ENCODE measurements at places on chromosomes 6 and 20. TPM values are rescaled to one million over a fixed set of nuclear protein-coding genes. Genes with fewer than 3 reads are reported as not detected.

- no peak for DNase-seq
These were observed 82.4 kb downstream of the CDH26 start for GRCh38 chr20:60040471-60041162.

GRCh38 chr6:116047173-116047933, 13.3 kb downstream of the FRK start:
- DNase-seq = no peak

DNA sequence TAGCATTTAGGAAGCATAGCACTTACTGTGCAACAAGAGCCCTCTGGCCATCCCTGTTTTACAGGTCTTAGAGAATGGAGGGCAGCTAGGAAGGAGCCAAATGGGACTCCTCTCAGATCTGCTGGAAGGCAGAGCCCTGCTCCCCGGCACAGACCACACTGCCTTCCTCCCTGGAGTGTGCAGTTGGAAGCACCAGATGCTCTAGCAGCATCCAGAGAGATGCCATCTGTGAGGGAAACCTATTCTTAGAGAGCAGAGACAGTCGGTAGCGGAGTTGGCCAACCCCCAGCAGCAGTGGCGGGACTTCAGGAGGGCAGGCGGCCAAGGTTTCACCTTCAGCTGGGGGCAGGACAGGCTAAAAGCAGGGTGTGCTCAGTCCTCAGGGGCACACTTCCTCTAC, 16.7 kb upstream of the E2F1 start:
- DNase-seq = no peak

DNA sequence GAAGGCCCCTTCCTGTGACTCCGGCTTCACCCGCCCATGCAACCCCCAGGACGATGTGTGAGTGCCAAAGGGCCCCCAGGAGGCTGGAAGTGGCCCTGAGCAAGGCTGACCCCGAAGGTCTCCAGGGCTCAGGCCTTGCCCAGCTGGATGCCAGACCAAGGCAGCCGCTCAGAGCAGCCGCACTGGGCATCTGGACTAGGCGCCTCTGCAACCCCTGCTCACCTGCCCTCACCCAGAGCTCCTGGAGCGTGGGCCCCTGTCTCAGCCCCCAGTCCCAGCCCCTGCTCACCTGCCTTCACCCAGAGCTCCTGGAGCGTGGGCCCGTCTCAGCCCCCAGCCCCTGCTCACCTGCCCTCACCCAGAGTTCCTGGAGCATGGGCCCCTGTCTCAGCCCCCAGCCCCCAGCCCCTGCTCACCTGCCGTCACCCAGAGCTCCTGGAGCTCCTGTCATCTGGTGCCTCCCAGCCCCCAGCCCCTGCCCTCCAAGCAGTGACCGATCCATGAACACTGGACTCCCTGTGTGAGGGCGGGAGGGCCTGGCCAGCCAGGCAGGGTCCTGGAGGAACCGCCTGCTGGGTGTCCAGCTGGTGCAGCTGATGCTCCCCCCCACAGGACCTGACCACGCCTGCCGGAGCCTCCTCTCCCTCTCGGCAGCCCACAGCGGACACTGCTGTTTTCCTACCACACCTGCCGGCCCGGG, 1.1 kb downstream of the SRMS start:
- DNase-seq = no peak

DNA sequence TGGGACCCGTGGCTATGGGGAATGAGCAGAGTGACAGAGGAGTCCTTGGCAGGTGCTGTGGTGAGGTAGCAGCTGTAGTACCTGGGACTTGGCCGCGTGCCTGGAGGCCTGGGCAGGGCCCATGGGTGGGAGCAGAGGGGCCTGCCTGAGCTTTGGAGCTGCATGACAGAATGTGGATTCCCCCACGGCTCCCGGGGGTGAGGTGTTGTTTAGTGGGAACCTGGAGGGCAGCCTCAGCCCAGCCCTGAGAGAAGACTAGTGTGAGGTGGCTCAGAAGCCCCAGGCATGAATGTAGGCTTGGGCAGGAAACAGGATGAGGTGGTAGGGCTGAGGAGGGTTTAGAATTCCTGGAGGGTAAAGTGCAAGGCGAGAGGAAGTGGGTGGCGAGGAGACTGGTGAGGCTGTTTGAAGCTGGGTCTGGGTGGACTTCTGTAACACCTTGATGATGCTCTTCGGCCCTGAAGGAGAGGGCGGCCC, 86.5 kb upstream of the SCP2D1 start:
- DNase-seq = no peak

GRCh38 chr20:5602346-5602745, 147.9 kb upstream of the SHLD1 start:
- no peak for DNase-seq

GRCh38 chr6:30678964-30679726, 6.3 kb upstream of the DHX16 start:
- DNase-seq = peak; percentile 96

- no peak for DNase-seq
These were observed 148.4 kb downstream of the SYCP2 start for GRCh38 chr20:59784791-59785668.

GRCh38 chr6:97422171-97422570, 139.2 kb upstream of the MMS22L start:
- no peak for DNase-seq

DNA sequence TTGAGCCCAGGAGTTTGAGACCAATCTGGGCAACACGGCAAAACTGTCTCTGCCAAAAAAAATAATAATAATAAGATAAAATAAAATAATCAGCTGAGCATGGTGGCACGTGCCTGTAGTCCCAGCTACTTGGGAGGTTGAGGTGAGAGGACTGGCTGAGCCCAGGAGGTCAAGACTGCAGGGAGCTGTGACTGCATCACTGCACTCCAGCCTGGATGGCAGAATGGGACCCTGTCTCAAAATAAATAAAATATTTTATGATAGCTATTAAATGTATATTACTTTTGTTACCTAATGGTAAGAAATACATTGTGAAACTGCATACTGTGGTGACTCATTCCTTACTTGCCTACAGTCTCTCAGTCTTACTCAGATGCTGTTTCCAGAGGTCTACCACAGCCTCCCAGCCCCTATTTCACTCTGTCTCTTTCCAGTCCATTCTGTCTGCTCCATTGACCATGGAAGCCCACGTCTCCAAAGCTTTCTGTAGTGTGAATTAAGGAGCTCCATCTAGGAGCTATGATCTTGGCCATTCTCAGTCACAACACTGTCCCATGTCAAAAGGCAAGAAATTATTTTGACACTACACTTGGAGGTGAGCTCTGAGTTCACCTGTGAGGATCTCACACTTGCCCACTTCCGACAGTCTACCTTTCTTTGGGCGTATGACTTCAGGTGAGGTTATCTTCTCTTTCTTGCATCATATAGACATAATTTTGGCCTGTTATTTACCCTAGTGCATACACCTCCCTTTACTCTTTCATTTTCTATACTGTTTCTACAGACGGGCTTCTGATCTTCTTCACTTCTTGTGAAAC, 22.4 kb upstream of the SNX9 start:
- no peak for DNase-seq

DNA sequence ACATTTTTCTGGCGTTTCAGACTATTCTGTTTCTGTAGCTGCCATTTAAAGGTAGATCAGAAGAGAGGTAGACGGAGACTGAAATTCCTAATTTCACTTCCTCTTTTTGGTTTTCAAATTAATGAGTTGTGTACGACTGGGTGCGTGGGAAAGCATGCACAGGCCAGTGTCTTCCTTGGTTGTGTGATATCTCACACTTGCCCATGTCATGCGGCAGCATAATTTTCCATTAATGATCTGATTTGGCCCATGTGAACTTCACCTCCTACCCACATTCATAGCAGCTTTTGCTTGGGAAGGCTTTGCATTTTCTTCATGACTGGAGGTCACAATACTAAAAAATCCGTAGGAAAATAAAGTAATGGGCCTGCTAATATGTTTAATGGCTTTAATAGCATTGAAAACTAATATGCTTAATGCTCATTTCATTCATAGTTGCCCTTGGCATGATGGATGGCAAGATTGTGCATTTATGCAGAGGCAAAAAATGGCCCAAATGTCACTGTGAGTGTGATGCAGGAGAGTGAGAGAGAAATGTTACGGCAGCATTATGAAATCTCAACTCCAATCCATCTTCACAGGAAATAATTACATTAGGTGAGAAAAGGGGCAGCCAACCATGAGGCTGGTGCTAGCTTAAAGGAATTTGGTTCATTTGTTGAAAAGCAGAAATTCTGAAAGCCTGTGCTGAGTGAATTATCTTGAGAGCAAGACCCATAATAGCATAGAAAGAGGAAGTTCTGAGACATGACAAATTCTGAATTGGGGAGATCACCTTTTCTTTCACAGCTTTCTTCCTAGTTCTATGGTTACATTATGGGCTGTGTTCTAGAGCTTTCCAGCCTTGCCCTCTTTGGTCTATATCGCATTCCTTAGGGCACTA, 69.0 kb upstream of the UST start:
- DNase-seq = no peak

DNA sequence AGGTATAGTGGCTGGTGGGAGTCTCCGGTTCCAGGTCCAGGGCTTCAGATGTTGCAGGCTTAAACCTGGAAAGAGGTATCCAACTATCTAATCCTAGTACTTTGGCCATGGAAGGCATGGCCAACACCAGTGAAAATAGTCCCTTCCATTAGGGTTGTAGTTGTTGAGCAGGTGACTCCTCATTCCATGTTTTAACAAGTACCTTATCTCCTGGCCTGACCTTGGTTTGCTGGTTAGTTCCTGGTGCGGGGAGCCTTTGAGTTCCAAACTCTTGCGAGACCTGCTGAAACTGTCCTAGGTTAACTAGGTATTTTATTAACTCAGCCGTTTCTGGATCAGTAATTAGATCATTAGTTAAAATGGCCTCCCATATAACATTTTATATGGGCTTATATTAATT, 165.1 kb upstream of the PROKR2 start:
- no peak for DNase-seq

GRCh38 chr6:89313006-89313405, 2.1 kb downstream of the GABRR2 start:
- no peak for DNase-seq

DNA sequence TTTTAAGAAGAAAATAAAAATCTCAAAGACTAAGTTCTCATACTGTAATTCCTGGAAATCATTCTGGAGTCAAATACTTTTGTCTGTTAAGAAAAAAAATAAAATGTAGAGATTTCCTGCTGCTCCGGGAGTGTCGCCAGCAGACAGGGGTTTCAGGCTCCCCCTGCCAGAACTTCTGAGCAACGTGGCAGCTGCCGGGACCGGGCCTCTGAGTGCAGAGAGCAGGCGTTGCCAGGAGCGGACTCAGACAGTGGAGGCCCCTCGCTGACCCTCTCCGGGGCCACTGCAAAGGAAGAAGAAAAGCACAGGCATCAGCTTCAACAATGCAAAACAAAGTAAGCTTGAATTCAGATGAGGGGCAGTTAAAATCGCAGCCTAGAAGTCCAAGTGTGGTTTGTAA, 95.5 kb downstream of the THBS2 start:
- peak; percentile 83 for DNase-seq

GRCh38 chr20:50144362-50144761, 9.2 kb downstream of the PEDS1 start:
- no peak for DNase-seq

DEFB124 gene
- not detected for total RNA-seq

TOX2 gene
- 1.1 TPM for total RNA-seq

GRCh38 chr20:3819411-3820047, 818 bp upstream of the AP5S1 start:
- no peak for DNase-seq

MTO1 gene
- total RNA-seq = 26.6 TPM

EYA4 gene
- total RNA-seq = 19.5 TPM

GRCh38 chr6:121657972-121658371, 222.5 kb downstream of the GJA1 start:
- DNase-seq = no peak

GRCh38 chr6:75489025-75489424, 4.6 kb downstream of the FILIP1 start:
- DNase-seq = no peak

- DNase-seq = no peak
These were observed 931 bp upstream of the MTCL3 start for GRCh38 chr6:127520066-127520465.

- DNase-seq = no peak
These were observed 1.4 kb downstream of the NFYA start for GRCh38 chr6:41073968-41074691.

ZBTB9 gene
- total RNA-seq = 4.1 TPM

DNA sequence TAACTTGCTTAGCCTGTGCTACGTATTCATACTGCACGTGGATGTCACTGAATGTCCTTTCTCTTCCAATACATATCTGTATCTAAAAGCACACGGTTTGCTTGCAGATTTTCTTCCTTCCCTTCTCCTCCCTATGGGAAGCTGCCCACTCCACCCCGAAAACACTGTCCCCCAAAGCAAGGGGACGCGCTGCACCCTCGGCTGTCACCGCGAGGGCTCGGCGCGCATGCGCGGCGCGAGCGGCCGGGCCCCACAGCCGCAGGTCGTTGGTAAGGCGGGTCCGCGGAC, 659 bp downstream of the TMX4 start:
- no peak for DNase-seq

- no peak for DNase-seq
These were observed 301.1 kb upstream of the QKI start for GRCh38 chr6:163113358-163113962.

GRCh38 chr6:53203483-53203882, 54.8 kb upstream of the GCM1 start:
- DNase-seq = no peak

AKAP12 gene
- total RNA-seq = 18.1 TPM

DNA sequence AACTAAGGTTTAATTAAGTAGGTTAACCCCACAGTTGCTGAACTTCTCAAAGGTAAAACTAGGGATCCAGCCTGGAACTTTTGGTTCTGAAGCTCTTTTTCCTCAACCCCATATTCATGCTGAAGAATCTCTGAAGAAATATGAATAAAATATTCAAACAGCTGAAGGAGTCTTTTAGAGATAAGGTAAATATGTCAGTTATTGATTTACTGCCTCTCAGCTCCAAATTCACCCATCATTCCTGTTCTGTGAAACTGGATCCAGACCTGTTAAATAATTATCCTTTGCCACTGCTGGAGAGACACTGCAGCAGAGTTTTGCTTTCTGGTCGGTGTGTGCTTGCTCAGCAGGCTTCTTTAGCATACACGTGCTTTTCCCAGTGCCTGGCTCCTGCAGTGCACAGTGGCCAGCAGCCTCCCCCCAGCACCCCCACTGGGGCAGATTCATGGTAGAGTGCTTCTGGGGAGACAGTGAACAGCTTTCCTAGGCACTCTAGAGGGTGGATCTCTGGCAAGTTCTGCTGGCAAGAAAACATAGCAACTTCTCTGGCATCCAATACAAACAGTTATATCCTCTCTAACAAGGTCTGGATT, 62.0 kb upstream of the BCLAF1 start:
- no peak for DNase-seq

DEFB132 gene
- total RNA-seq = not detected

- no peak for DNase-seq
These were observed 206.8 kb upstream of the QKI start for GRCh38 chr6:163207431-163208383.

Data from Right ventricle myocardium inferior (tissue), 1 donor.